ENCODE measurements at places on chromosomes 4 and X.

GRCh38 chr4:2595952-2596552 lies 59.6 kb downstream of the FAM193A start:
- no peak for DNase-seq

DNA sequence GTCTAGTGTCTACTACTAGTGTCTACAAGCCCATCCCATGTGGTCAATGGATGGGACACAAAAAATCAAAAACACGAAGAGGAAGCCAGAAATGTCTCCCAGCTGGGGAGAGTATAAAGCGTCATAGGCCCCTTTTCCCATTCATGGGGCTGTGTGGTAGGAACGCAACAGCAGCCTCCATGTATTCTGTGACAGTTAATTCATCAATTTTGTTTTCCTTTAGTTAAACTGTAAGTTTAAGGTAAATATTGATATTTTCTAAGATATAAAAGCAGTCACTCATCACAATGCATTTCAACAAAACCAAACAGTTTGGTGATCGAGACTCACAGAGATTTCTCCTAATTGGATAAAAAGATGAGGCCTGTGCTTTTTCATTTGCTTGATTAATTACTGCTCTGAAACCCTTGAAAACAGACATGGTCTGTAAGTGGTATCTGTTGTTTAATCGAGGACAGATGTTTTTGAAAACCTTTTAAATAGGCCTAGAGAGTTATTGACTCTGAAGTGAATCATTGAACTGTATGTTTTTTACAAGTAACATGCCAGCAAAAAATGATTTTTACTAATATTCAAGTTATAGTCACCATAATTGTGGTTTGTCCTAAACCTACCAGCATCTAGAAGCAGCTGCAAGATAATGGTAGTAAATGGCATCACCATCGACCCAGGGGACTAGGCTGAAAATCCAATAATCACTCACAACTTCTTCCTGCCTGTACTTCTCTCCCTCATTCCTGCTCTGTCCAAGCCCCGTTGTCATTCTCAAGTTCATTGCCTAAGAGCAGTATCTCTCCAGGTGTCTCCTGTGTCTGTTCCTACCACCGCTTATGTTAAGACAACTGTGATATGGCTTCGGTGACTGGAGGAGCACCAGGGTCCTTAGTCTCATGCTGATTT lies 87.7 kb upstream of the SHISA3 start:
- no peak for DNase-seq

- no peak for DNase-seq
These were observed 24.3 kb downstream of the CPLX1 start for GRCh38 chr4:801436-802124.

DNA sequence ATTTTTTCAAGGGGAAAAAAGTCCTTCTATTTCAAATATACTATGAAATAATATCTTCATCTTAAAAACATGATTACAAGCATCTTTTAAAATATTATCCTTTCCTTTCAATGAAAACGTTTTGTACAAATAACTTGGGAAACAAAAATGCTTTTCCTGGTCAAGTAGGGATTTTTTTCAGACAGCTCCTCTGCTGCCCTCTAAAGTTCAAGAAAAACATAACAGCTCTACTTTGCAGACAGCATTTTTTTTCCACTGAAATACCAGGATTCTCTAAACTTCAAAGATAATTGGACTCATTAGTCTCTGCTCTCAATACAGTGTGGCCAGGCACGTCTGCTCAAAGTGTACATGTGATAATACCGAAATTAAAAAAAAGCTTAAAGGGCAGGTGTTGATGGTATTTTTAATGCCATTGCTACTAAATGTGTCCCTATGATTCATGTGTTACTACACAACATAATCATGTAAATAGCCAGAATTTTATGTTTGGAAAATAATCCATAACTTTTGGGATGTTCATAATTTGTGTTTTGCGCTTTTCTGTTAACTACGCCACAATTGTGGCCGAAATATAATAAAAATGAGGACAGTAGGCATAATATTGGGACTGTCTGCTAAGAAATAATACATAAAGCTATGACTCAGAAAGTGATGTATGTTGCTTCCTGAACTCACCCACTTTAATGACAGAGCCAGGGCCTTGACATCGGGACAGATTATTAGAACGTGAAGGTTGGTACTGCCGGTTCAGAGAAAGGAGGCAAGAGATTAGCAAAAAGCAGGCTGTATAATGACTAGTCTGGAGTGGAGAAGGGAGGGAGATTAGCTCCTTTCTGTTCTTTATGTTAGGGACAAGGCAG lies 478.9 kb downstream of the KCNIP4 start:
- DNase-seq = peak; percentile 47

GRCh38 chr4:2621419-2621818 lies 85.0 kb downstream of the FAM193A start:
- DNase-seq = no peak

GRCh38 chr4:39446842-39447573 lies 11.7 kb downstream of the RPL9 start:
- no peak for DNase-seq

DNA sequence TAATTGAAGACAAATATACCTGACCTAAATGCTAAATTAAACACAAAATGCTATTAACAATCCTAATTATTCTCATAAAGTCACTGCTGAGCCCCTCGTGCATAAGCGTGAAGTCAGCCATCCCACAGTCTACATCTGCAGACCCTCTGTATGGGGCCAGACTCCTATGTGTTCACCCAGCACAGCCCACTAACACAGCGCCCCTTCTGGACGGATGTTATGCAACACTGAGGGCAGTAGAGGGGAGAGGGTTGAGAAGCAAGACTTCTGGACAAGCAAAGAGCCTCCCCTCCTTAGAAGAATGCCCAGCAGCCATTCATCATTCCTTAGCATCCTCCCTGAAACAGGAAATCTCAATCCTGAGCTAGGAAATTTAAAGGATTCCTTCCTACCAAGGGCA lies 7.9 kb downstream of the TRPC3 start:
- DNase-seq = no peak

GRCh38 chr4:152784490-152785350 lies 5.0 kb downstream of the ARFIP1 start:
- DNase-seq = peak; percentile 32

- no peak for DNase-seq
These were observed 64.7 kb upstream of the BTC start for GRCh38 chr4:74858921-74859562.

DNA sequence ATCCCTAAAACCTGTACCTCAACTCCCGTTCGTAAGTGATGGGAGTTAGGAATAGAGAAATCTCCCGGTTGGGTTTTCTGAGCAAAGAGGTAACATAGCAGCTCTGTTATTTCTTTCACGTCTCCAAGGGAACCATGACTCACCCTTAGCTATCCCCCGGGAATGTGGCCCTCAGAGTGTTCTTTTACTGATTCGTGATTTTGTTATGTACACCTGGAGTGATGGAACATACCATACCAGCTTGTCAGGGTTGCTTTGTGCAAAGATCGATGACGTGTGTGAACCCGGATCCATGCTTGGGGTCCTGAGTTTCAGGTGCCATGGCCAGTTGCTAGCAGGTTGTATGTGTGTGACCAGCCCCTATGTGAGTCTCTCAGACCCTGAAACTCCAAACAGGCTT lies 52.6 kb downstream of the HPRT1 start:
- peak; percentile 62 for DNase-seq

DNA sequence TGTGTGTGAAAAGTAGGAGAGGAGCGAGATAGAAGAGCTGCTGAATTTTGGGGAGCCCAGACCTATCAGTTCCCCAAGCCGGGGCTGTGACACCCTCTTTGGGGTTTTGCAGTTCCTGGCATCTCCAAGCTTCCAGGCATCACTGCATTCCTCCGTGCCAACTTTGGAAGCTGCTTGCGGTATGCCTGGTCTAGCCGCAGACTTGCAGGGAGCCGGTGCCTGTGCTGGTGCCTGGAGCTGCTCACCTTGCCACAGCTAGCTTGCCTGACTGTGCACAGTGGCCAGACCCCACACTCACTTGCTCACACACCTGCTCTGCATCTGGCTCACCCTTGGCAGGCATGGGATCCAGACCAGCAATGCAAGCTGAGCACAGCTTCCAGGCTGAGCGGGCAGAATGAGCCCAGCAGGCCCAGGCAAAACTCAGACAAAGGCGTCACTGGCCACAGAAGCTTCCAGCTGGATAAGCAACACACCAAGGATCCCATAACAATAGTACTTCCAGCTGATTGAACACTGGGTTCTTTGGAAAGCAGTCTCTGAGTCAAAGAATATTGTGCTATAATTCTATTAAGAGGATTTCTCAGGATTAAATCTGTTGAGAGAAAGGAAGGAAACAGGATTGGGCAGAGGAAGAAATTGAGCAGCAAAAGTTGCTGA lies 390.9 kb downstream of the TEX13C start:
- DNase-seq = no peak

DNA sequence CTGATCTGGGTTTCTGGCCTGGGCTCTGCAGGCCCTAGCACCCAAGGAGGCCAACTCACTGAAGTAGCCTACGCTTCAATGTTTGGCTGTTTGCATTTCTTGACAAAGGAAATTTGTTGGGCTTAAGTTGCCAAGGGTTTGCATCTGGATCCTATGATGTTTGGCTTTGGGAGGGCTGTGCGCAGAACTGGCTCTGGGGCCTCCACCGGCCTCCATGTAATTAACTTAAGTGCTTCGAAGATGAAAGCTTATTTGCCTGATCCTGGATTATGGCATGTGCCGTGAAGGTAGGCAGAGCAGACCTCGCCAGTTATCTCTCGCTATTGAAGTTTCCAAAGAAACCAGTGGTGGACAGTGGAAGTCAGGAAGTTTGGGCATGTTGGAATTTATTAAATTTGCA lies 124.3 kb upstream of the STX18 start:
- no peak for DNase-seq

DNA sequence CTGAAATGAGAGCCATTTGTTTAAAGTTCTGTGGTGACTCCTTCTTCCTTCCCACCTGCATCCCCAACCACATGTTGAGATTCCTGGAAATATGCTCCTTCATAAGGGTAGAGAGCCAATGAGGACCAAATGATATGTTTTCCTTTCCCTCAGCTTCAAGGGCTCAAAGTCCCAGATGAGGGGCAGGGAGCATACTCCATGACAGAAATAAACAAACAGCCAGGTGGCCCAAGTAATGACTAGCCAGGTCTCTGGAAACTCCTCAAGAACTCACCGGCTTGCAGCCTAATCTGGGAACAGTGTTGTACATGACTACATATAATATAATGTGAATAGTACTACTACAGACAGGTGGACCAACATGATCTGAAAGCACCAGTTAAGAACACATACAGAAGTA lies 392.3 kb downstream of the PACRGL start:
- no peak for DNase-seq

DNA sequence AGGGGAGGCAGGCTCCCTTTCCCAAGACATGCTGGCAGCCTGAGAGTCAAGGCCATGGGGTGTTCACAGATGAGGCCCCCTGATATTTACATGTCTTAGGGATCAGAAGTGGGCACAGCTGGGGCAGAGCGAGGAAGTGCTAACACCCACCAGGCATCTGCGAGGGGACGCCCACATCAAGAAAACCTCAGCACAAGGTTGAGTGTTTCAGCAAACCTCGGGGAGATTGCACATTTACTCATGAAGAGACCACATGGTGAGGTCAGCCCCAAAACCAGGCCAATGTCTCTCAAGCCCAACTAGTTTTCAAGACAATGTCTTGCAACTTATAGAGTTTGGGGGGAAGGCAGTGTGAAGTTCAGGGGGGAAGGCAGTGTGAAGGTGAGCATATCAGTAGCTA lies 55.2 kb downstream of the CLNK start:
- no peak for DNase-seq

DNA sequence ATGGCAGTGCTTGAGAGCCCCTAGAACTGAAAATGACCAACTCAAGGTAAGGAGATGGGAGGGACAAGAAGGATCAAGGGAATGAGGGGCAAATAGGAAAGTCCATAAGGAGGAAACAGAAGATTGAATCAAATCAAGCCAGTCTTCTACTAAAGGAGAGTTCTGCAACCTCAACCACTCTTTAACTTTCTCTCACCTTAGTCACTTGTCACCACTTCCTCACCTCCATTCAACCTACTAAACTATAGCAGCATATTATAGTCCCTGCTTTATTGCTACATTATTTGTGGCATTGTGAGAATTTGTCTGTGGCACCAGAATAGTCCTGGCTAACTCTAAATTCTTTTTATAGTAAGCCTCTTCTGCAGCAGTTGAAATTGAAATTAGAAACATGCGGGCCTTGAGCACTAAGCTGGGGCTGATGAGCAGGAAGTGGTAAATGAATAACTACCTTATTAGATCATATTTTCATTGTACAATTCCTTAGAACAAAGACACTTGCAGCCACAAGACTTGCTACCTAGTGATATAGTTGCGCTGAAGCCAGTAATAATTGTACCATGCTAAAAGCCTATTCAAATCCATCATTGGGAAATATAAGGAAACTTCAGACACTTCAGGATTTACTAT lies 336.9 kb downstream of the ZNF674 start:
- no peak for DNase-seq

- no peak for DNase-seq
These were observed 182.9 kb upstream of the NHS start for GRCh38 chrX:17192106-17192505.

- DNase-seq = no peak
These were observed 59.5 kb downstream of the NSG1 start for GRCh38 chr4:4446434-4446833.

GRCh38 chrX:134418317-134419113 lies 41.5 kb upstream of the HPRT1 start:
- no peak for DNase-seq

- DNase-seq = no peak
These were observed 283.9 kb upstream of the FGF13 start for GRCh38 chrX:138995458-138995857.

GRCh38 chr4:151646322-151646721 lies 114.5 kb downstream of the GATB start:
- DNase-seq = no peak

DNA sequence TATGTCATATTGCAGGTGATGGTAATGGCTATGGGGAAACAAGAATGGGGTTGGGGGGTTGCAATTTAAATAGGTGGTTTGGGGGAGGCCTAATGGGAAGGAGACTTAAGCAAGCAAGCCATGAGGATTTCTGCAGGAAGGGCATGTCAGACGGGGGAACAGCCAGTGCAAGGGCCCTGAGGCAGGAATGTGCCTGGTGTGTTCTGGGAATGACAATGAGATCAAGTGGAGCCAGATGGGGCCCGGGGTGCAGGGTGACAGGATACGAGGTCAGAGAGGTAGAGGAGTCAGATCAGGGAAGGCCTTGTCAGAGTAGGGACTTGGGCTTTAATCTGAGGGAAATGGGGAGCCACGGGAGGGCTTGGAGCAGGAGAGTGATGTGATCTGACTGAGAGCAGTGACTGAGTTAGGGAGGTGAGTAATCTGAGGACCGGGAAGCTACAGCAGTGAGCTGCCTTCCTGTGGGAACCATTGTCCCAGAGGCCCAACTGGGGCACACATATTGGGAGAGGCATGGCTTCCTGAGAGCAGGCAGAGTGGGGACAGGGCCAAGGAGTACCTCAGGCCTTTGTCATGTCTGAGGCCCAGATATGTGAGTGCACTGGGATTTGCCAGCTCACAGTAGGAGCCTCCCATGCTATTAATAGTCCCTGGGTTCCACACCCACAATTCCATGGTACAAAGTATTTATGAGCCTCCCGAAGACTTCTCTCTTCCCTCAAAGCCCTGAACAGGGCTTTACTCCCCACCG lies 139.8 kb downstream of the BCOR start:
- no peak for DNase-seq
